GM23248 (cell line): ENCODE measurements at places on chromosomes 6 and 20.

GRCh38 chr20:46573788-46574584 is 23.5 kb upstream of the OCSTAMP start:
- H3K4me3 ChIP-seq: no peak overlapping the region
- no peaks in the 10 kb centered on the region for H3K36me3 ChIP-seq
- H3K27ac ChIP-seq: no peak overlapping the region
- no peak for DNase-seq

GRCh38 chr6:35581633-35582032 is 68.9 kb upstream of the TULP1 start:
- DNase-seq: no peak
- H3K36me3 ChIP-seq: no peaks in the 10 kb centered on the region
- no peak overlapping the region for H3K27ac ChIP-seq
- no peak overlapping the region for H3K4me3 ChIP-seq

DNA sequence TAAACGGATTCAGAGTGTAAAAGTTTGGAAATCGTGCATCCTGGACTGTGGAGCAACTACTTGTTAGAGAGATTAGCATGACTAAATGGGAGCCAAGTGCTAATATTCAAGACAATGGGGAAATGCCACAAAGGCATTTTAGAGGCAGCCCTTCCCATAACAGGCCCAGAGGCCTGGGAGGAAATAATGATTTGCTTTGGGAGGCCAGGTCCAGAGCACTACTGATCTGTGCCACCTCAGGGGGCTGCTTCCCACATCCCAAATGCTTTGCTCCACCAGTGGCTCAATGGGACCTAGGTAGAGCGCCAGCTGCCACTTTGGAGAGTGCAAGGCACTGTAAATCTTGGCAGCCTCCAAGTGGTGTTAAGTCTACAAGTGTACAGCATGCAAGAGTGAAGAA is 91.9 kb upstream of the HSF2 start:
- no peak for DNase-seq
- H3K4me3 ChIP-seq: no peak overlapping the region
- H3K36me3 ChIP-seq: no peaks in the 10 kb centered on the region
- H3K27me3 ChIP-seq: no peaks in the 10 kb centered on the region
- H3K27ac ChIP-seq: no peak overlapping the region
- no peaks in the 10 kb centered on the region for H3K4me1 ChIP-seq

GRCh38 chr6:168188369-168189199 is 109.6 kb upstream of the FRMD1 start:
- no peak overlapping the region for H3K27ac ChIP-seq
- DNase-seq: no peak
- H3K36me3 ChIP-seq: no peaks in the 10 kb centered on the region
- no peaks in the 10 kb centered on the region for H3K4me1 ChIP-seq

DNA sequence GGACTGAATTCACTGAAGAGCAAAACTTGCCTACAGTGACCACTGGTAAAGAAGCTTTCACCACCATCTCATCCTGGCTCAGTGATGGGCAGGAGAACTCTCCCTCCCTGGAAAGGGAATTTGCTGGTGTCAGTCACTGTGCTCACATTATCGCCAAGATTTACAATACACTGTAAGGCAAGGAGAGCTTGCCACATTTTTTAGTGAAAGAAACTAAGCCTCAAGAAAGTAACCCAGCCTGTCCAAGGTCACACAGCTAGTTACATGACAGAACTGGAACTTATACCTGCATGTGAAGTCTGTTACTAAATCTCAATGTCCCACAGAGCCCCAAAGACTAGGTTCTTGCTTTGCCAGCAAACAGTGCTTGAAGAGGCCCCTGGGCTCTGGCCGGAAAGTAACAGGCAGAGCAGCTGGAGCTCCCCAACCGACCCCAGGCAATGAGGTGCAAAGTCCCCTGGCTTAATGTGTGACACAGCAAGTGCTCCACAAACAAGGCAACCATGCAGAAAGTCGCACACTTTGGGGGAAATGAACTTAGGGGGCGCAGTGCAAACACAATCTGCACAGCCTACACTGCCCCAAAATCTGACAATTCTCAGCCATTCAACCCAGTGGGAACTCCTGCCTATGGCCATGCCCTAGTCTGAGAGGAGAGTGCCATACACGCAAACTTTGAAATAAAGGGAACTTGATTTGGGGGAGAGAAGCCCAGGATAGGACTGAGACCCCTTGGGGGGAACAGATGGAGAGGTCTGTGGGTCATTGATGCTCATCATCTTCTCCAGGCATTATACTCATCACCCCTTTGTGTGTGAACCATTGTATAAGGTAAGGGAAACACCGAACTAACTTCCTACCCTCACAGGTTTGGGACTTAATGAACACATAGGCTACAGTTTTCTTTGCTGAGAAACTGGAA is 1.9 kb downstream of the BCL2L1 start:
- H3K27ac ChIP-seq: peak overlapping the region; percentile 36
- H3K4me1 ChIP-seq: peaks cover 53% of the 10 kb centered on the region
- peaks cover 2% of the 10 kb centered on the region; the same call in 1 of the 2 replicates for H3K36me3 ChIP-seq

DNA sequence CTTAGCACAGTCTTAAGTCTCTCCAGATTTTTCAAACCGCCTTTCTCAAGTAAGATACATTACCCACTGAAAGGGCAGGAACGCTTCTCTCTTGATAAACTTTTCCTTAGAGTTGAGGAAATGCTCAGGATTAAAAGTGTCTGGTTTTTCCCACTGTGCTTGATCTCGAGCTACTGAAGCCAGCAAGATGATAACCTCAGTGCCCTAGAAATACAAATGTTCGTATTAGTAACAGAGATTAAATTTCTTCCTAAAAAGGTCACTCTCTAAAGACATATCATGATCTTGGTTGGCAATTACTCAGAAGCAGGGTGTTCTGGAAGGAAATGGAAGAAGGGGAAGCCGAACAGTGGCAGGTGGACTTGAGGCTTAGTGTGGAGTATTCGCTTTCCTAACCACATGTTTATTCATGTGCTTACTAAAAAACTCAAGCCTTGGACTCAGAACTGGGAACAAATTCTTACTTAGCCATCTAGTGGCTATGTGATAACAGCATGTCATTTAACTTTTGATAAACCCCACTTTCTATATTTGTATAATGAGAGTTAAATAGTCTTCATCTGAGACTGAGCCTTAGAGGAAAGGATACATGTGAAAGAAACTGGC is 20.1 kb downstream of the C6orf141 start:
- peaks cover 17% of the 10 kb centered on the region for H3K27me3 ChIP-seq
- DNase-seq: peak; percentile 10
- no peaks in the 10 kb centered on the region for H3K36me3 ChIP-seq
- no peak overlapping the region for H3K27ac ChIP-seq

DNA sequence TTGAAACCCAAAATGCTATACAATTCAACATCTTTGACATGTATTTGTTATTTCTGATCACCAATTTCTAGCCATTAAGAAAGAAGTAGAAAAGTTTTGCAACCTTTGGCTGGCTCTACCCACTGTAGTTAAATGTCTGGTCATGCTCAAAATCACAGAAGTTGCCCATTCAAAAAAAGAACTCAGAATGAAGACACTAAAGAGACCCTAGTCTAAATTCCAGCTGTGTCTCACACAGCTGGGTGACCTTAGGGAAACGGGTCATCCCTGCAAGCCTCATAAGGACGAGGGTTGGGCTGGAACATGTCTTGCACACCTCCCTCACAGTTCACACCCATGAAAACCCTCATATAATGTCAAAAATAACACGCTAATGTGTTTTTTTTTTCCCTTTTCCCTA is 10.3 kb downstream of the FOXQ1 start:
- no peak for DNase-seq
- no peak overlapping the region for H3K27ac ChIP-seq
- H3K27me3 ChIP-seq: no peaks in the 10 kb centered on the region
- H3K4me1 ChIP-seq: peaks cover 41% of the 10 kb centered on the region
- no peak overlapping the region for H3K4me3 ChIP-seq

DNA sequence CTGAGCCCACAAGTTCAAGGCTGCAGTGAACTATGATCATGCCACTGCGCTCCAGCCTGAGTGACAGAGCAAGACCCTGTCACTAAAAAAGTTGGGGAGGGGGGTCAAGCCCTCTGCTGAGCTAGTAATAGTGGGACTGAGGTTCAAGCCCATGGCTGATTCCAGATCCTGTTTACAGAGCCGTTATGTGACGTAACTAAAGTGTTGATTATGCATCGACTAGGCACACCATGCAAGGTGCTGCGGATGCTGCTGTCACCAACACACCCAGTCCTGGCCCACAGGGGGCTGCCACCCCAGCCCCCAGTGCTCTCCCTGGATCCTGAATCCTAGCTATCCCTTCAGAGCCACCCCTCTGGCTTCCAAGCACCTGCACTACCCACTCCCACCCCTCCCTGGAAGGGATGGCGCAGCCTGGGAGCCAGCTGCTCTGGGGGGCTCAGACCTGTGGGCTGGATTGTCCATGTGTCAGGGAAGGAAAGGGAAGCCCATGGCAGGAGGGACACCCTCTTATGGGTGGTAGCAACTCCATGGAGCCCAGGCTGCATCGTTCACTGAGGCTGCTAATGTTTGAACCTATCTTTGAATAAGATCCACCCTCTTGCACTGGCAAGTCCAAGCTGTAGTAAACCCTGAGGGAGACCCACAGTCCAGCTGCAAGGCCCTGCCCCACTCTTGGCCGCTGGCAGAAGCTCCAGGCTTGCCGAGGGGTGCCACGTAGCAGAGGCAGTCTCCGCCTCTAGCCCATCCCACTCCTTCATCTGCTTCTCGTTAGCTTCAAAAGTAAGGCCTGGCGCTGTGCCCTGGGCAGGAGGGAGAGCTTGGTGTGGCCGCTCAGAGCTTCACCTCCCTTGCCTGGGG is 95.0 kb downstream of the SNX5 start:
- H3K4me3 ChIP-seq: peak overlapping the region; percentile 19; the same call in 1 of the 2 replicates
- H3K4me1 ChIP-seq: peaks cover 18% of the 10 kb centered on the region
- H3K27ac ChIP-seq: peak overlapping the region; percentile 70
- DNase-seq: peak; percentile 98

DNA sequence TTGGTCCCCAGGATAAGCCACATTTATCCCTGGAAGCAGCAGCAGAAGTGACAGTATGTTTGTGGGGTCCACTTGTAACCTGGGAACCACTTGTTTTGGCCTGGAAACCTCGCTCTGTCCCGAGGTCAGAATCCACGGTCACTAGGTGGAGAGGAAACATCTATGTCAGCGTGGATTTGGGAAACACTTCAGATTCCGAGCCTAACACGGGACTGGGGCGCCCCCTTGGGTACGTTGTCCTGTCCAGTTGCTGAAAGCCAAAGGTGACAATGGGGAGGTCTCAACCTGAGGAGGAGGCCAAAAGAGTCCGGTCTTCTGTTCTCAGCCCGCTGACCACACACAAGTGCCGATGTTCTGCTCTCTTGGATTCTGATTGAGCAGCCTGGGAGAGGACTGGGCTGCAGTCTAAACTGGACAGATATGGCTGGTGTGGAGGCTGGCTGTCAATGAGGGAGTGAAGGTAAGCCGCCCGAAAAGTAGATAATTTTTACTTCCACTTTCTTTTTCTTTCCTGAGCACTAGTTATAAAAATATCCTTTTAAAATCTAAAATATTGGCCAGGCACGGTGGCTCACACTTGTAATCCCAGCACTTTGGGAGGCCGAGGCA is 4.9 kb upstream of the ZFP57 start:
- H3K27ac ChIP-seq: no peak overlapping the region
- H3K4me3 ChIP-seq: no peak overlapping the region
- no peak for DNase-seq
- peaks cover 5% of the 10 kb centered on the region; the same call in 1 of the 2 replicates for H3K27me3 ChIP-seq
- H3K36me3 ChIP-seq: no peaks in the 10 kb centered on the region
- H3K4me1 ChIP-seq: no peaks in the 10 kb centered on the region

DNA sequence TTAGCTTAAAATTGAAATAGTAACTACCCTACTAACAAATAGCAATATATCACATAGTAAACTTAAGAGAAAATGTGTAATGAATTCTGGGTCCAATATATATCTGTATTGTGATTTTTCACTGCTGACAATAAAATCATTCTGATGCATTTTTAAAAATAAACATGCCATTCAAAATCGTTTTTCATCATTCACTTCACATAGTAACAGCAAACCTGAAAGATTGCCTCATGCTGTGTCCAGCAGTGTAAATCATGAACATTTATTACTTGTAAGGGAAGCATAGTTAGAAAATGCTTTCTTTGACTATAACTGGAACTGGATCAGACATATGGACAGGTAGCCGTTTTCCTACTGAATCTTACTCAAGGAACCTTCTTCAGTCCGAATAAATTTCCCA is 446.1 kb downstream of the UTRN start:
- no peak overlapping the region for H3K4me3 ChIP-seq
- DNase-seq: no peak
- H3K27me3 ChIP-seq: no peaks in the 10 kb centered on the region
- H3K36me3 ChIP-seq: peaks cover 18% of the 10 kb centered on the region

DNA sequence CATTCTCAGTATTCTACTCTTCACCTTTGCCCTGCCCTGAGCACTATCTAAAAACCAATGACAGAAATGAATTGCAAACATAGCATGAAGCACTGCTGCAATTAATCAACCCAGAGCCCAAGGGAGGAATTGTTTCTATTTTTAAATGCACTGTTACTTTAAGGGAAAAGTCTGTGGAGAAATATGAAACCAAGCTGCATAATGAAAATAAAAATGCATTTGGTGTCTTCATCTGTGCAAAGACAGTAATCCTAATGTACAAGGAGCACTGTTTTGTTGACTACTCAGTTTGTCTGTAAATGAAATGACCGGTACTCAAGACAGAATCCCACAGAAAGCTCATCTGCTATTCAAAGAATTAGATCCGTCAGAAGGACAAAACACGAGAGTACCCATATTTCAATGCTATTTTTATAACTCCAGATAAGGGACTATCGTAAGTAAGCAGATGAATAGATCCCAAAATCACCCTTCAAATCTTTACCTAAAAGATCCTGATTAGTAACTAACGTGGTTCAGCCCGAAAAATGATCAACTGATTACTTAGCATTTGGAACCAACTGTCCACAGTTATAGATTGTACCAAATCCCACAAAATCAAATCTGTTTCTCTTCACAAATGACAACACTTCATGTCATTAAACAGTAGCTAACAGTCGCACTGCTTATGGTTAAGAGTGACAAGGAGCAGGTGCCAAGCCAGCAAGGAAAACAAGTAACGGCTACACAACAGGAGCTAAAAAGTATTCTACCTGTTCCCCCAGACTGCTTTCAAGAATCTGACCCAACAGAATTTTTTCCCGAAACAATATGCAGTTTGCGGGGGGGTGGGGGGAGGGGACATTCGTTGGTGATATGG is 2.4 kb downstream of the KIF13A start:
- peak; percentile 47 for DNase-seq
- 0 out of 2 replicates have a peak, but pooled peaks cover 4% of the 10 kb centered on the region for H3K36me3 ChIP-seq
- peak overlapping the region; percentile 94 for H3K4me3 ChIP-seq
- peak overlapping the region; percentile 25 for H3K27ac ChIP-seq

- H3K4me1 ChIP-seq: no peaks in the 10 kb centered on the region
- H3K27me3 ChIP-seq: no peaks in the 10 kb centered on the region
- H3K36me3 ChIP-seq: no peaks in the 10 kb centered on the region
Measured at GRCh38 chr20:42963796-42964195, 225.9 kb downstream of the PTPRT start.

- peaks cover 14% of the 10 kb centered on the region for H3K4me1 ChIP-seq
- H3K27ac ChIP-seq: no peak overlapping the region
- no peaks in the 10 kb centered on the region for H3K36me3 ChIP-seq
- H3K4me3 ChIP-seq: no peak overlapping the region
- no peaks in the 10 kb centered on the region for H3K27me3 ChIP-seq
- peak; percentile 93 for DNase-seq
Measured at GRCh38 chr20:34190679-34191090, 50.5 kb upstream of the ASIP start.

GRCh38 chr20:56372850-56373249 is 14.1 kb downstream of the FAM210B start:
- peaks cover 9% of the 10 kb centered on the region for H3K4me1 ChIP-seq
- H3K27me3 ChIP-seq: no peaks in the 10 kb centered on the region
- DNase-seq: no peak
- no peak overlapping the region for H3K4me3 ChIP-seq
- no peak overlapping the region for H3K27ac ChIP-seq

GRCh38 chr6:81564470-81565068 is 187.9 kb downstream of the TENT5A start:
- no peaks in the 10 kb centered on the region for H3K36me3 ChIP-seq
- H3K4me3 ChIP-seq: no peak overlapping the region
- peaks cover 36% of the 10 kb centered on the region for H3K4me1 ChIP-seq
- no peaks in the 10 kb centered on the region for H3K27me3 ChIP-seq
- DNase-seq: no peak
